Stimulated activated CD8-positive, alpha-beta memory T cell treated with anti-CD3 and anti-CD28 coated beads, Interleukin-2, amount 100 ng/mL, for 48 hours (primary cell): ENCODE measurements at places on chromosomes 5 and 9.

DNA sequence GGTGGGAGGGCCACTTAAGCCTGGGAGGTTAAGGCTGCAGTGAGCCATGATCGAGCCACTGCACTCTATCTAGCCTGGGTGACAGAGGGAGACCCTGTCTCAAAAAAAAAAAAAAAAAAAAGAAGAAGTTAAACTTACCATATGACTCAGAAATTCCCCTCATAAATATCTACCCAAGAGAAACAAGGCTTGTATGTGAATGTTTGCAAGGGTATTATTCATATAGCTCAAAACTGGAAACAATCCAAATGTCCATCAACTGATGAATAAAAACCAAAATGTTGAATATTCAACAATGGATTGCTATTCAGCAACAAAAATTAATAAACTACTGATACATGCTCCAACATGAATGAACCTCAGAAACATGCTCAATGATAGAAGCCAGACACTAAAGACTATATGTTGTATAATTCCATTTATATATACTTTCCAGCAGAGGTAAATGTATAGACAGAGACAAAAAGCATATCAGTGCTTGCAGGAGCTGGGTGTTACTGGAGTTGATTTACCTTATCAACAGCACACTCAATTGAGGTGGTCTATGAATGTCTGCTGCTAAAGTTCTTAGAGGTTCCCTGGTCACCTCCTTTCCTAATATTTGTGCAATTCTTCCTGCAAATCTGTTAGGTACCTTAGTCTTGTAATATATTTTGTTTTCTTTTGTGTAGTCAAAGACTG lies 5.3 kb upstream of the SREK1 start:
- DNase-seq, result no peak

- no peak for DNase-seq
These were observed 131.6 kb upstream of the RASA1 start for GRCh38 chr5:87136096-87136495.

- no peak for DNase-seq
These were observed 45.2 kb downstream of the ADRA1B start for GRCh38 chr5:159961176-159962160.

DNA sequence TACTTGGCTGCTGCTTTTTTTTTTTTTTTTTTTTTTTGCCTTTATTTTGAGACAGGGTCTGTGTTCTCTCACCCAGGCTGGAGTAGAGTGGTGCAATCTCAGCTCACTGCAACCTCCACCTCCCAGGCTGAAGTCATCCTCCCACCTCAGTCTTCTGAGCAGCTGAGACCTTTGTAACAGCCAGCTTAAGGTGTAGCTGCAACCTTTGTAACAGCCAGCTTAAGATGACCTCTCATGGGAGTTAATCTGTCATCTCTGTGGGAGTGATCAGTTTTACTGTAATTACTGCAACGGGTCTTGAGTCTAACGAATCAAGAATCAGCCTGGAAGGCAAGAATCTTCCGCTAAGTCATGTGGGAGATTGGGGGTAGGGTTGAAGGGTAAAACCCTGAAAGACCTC lies 31.6 kb upstream of the SNX2 start:
- no peak for DNase-seq

DNA sequence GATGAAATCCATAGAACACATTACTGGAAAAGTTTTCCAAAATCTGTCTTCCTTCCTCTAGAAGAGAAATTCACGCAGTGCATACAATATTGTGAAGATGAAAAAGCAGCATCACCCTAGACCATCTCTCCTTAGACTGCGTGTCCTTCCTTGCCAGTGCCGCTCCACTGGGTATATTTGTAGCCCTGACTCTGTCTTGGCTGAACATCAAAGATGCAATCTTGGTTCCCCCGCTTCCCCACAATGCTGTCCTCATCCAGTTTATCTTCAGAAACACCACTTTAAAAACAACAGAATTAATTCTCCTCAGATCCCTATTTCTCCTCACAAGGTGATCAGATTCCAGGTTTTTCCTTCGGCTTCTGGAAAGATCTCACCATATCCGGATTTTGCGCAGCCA lies 53.9 kb downstream of the ROR2 start:
- no peak for DNase-seq

- DNase-seq, result no peak
These were observed 213.0 kb downstream of the SMARCA2 start for GRCh38 chr9:2228132-2228531.

- no peak for DNase-seq
These were observed 192.2 kb downstream of the DMAC1 start for GRCh38 chr9:7607421-7607820.

GRCh38 chr5:154844809-154845208 lies 5.6 kb downstream of the FAXDC2 start:
- DNase-seq, result no peak

- no peak for DNase-seq
These were observed 154.3 kb downstream of the C5orf15 start for GRCh38 chr5:133814152-133814551.
